Ammon's horn (tissue), 1 donor: ENCODE measurements at places on chromosomes 1 and 21.

DNA sequence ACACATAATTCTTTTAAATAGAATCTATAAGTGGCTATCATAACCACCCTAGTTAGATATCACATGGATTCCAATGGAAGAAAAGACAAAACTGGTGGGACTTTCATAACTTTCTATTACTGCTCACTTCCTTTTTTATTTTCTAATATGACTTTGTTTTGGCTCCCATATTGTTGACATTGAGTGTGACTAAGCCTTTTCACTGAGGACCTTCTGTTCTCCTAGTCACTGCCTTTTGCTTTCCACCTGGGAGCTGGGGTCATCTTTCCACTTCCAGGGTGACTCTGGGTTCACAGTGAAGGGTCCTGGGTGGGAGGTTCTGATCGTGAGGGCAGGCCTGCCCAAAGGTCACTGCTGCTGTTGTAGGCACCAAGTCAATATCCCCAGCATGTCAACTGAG is 275.8 kb downstream of the TGFB2 start:
- DNase-seq: no peak

DNA sequence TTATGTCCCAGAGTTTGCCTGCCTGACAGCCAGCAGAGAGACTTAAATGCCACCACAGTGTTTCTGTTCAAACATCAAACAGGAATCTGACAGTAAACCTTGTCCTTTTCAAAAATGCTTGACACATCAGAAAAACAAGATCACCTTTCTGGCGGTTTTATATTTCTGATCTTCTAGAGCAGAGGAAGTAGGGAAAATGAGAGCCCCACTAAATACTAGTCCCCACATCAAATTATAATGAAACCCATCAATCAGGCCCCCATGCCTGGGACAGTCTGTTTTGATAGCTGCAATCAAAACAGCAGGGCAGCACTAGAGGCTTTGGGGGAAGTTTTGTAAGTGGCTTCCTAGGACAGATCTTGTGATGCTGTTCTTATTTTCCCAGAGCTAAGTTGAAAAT is 129.3 kb downstream of the CNIH3 start:
- DNase-seq: no peak

DNA sequence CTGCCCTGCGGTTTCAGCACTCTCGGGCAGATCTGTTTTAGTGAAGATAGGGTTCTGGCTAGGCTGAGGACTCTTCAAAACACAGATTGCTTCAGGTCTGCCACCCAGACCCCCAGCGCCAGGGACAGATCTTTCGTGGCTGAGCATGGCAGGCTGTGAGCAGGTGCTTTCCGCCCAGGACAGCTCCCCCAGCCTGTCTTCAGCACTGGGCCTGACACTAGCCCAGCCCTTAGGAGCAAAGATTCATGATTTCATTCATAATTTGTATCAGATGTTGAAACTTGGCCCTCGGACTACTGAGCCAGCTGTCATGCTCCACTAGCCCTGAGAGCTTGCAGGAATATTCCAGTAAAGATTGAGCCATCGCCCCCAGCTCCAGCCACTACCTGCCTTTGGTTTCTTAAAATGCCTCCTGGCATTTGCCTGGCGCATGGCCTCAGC is 5.9 kb downstream of the ADPRS start:
- no peak for DNase-seq

GRCh38 chr1:41745022-41745421 is 173.7 kb downstream of the HIVEP3 start:
- no peak for DNase-seq

DNA sequence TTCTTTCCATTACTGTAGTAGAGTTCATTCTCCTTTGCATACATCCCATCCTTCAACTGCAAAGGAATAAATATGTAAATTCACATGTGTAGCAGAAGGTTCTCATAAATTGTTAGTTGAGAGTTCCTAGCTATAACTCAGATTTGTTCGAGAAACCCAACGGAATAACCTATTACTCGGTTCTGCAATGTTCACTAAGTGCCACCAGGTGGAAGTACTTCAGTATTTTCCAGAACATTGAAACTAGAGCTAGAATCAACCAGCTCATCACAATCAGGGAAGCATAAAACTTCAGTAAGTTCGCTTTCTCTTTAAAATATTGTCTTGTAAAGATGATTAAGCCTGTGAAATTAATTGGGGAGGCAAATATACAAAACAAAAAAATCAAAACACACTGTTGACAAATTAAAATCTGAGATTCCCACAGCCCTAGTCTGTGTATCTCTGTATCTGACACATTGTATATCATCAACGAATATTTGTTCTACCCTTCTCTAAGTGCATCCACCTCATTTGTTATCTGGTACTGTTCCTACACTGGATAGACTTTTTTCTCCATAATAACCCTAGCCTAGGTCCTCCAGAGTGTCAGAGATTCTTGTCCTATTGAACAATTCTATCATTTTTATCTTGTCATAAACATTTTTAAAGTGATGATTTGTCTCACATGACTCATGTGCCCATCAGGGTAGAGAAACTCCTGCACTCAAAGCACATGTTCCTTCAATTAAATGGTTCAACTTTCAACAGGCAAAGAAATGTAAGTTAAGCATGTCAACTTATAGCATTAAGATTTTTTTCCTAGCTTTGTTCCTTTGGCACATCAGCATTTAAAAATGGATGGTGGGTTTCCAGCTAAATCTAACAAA is 31.9 kb downstream of the MROH9 start:
- DNase-seq: peak; percentile 51

GRCh38 chr1:73576083-73576482 is 621.9 kb downstream of the LRRIQ3 start:
- DNase-seq: no peak

DNA sequence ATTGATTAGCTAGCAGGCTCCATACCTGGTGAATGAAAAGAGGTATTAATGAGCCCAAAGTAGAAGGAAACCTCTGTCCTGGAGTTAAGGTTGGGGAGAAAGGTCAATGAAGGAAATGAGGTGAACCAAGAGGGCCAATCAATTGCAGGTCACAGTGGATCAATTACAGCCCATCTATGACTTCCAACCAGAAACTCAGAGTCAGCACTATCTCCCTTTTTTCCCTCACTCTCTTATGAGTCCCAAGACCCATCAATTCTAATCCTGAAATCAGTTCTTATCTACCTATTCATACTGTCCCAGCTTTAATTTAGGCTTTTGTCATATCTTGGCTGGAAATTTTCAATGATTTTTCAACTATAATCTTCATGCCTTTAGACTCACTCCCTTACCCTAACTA is 433.2 kb upstream of the PKN2 start:
- no peak for DNase-seq

DNA sequence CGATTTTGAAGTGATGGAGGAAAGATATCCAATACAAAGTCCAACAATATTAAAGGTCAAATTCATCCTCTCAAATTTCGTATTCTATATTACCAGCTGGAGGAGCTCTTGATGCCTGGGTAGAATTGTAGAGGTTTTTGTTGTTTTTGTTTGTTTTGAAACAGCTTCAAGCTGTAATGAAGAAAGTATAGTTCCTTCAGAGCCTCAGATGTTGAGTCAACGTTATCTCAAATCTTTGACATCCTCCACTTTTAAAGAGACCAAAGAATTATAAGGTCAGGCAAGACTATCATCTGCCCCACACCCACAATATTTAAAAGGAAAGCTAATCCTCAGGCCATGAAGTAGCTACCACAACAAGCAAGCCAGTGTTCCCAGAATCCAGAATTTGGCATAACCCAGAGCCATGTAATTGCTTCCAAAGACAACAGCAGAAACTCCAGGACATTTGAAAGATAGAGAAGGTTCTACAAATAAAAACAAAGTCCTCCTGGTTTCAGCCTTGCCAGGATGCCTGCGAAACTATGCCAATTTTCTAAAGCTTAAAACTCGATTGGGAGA is 24.9 kb downstream of the VAV3 start:
- no peak for DNase-seq
